ENCODE measurements at places on chromosomes 1 and 21. TPM values are rescaled to one million over a fixed set of nuclear protein-coding genes. Genes with fewer than 3 reads are reported as not detected.

GRCh38 chr1:221921936-221922335, 180.0 kb upstream of the DUSP10 start:
- H3K27me3 ChIP-seq, result no peaks in the 10 kb centered on the region
- no peaks in the 10 kb centered on the region for H3K36me3 ChIP-seq
- no peak overlapping the region for H3K27ac ChIP-seq
- no peaks in the 10 kb centered on the region for H3K4me1 ChIP-seq
- DNase-seq, result no peak

DNA sequence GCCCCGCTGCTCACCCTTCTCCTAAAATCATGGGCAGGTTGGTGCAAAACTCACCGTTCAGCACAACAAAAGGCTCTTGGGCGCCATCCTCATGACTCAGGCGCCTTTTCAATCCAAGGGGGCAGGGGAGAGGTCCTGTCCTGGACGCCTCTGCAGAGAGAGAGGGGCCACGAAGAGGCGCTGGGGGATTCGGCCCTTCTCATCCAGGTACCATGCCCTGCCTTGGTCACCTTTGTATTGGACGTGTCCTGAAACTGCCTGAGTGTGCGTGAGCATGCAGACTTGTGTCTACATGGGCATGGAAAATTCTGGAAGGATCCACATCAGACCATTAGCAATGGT, 53.5 kb downstream of the SLC37A1 start:
- no peaks in the 10 kb centered on the region for H3K4me1 ChIP-seq
- H3K4me3 ChIP-seq, result no peak overlapping the region
- DNase-seq, result no peak
- no peaks in the 10 kb centered on the region for H3K36me3 ChIP-seq
- no peaks in the 10 kb centered on the region for H3K27me3 ChIP-seq

GRCh38 chr1:220575718-220576497, 48.0 kb downstream of the MARK1 start:
- DNase-seq, result no peak
- no peaks in the 10 kb centered on the region for H3K36me3 ChIP-seq
- H3K4me1 ChIP-seq, result no peaks in the 10 kb centered on the region
- no peaks in the 10 kb centered on the region for H3K27me3 ChIP-seq

GRCh38 chr1:86621286-86621685, 74.4 kb downstream of the CLCA4 start:
- H3K27me3 ChIP-seq, result no peaks in the 10 kb centered on the region
- H3K36me3 ChIP-seq, result no peaks in the 10 kb centered on the region
- DNase-seq, result no peak
- no peaks in the 10 kb centered on the region for H3K4me1 ChIP-seq
- no peak overlapping the region for H3K4me3 ChIP-seq

GRCh38 chr1:184023171-184023570, 14.4 kb downstream of the COLGALT2 start:
- no peak for DNase-seq
- peaks cover 10% of the 10 kb centered on the region for H3K4me1 ChIP-seq
- no peak overlapping the region for H3K4me3 ChIP-seq
- H3K27me3 ChIP-seq, result no peaks in the 10 kb centered on the region
- H3K27ac ChIP-seq, result no peak overlapping the region

- no peak overlapping the region for H3K4me3 ChIP-seq
- DNase-seq, result no peak
- no peaks in the 10 kb centered on the region for H3K36me3 ChIP-seq
Measured at GRCh38 chr21:20943561-20943997, 54.6 kb upstream of the NCAM2 start.

DNA sequence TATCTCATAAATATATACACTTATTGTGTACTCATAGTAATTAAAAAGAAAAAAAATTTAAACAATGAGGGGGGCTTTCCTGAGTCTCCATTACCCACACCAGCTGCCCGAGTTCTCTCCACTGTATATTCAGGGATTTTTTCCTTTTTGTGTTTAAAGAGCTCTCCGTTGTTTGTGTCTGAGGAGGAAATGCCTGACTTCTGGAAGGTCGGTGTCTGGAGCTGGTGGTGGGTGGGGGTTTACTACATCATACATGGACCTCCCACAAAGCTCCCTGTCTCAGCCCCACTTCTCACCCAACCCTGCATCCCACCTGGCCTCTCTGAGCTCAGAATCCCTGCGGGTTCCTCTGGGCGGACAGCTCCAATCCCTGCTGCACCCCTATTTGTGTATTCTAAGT, 64.1 kb upstream of the ETV3 start:
- no peak overlapping the region for H3K4me3 ChIP-seq
- H3K27me3 ChIP-seq, result no peaks in the 10 kb centered on the region
- no peak for DNase-seq
- no peaks in the 10 kb centered on the region for H3K36me3 ChIP-seq
- H3K4me1 ChIP-seq, result no peaks in the 10 kb centered on the region
- H3K27ac ChIP-seq, result no peak overlapping the region

DNA sequence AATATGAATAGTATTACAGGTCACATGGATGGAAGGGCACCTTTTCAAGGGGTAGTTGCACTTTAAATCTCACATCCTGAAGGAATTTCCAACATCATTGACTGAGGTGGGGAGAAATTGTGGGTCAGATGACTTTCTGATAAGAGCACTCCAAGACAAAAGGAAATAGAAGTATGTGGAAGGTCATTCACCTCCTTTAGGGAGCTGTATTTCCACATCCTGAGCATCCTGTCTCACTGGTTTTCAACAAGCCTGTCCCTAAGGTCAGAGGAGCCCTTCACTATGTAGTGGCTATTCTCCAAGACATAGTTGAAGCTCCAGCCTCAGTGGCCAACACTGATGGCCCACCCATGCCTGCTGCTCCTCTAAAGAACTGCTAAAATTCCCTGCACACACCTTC, 76.5 kb downstream of the ATP1A1 start:
- peaks cover 9% of the 10 kb centered on the region for H3K27me3 ChIP-seq
- DNase-seq, result no peak
- H3K36me3 ChIP-seq, result no peaks in the 10 kb centered on the region
- no peaks in the 10 kb centered on the region for H3K4me1 ChIP-seq
- no peak overlapping the region for H3K27ac ChIP-seq
- no peak overlapping the region for H3K4me3 ChIP-seq

DNA sequence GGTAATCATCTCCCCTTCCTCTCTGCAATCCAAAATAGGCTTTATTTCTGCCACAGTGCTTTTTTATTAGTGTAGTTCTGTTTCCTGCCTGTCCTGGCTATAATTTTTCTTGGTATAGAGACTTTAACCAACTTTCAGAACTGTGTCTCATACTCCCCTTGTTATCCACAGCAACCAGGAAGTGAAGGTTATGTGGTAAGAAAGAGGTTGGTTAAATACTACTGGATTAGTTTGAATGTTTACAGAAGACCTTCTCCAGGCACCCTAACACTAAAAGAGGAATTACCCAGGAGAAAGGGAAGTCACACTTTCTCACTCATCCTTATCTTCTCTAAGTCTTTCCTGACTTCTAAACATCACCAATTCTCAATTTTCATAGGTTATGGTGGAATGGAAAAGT, 17.8 kb upstream of the TNFSF4 start:
- no peaks in the 10 kb centered on the region for H3K27me3 ChIP-seq
- peaks cover 2% of the 10 kb centered on the region for H3K4me1 ChIP-seq
- no peak overlapping the region for H3K4me3 ChIP-seq
- no peak overlapping the region for H3K27ac ChIP-seq
- H3K36me3 ChIP-seq, result no peaks in the 10 kb centered on the region

- DNase-seq, result no peak
- no peaks in the 10 kb centered on the region for H3K36me3 ChIP-seq
- H3K4me1 ChIP-seq, result no peaks in the 10 kb centered on the region
Measured at GRCh38 chr1:10019561-10019960, 13.2 kb upstream of the UBE4B start.

DNA sequence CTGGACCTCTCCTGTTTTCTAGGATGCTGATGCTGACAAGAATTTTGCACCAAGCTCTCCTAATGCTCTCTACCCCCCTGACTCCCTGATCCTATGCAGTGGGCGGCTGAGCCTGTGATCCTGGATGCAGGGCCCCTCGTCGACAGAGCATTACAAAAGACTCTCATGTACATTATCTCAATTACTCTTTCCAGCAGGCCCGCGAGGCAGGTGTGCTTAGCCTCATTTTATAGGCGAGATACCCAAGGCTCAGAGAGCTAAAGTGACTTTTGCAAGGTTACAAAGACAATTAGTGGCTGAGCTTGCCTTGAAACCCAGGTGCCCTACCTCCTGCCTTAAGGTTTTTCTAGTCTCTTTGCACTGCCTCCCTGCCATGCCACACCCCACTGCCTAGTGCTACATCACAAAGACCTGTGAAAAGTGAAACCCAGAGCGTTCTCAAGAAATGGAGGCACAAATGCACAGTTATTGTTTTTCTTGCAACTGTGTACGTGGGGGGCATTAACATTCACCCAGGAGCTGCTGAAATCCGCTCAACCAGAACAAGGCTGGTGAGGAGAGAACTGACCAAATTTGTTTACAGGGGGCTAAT, 10.0 kb upstream of the C8A start:
- no peaks in the 10 kb centered on the region for H3K36me3 ChIP-seq
- H3K27ac ChIP-seq, result no peak overlapping the region
- no peak overlapping the region for H3K4me3 ChIP-seq
- no peaks in the 10 kb centered on the region for H3K4me1 ChIP-seq
- H3K27me3 ChIP-seq, result peaks cover 4% of the 10 kb centered on the region
- no peak for DNase-seq

DNA sequence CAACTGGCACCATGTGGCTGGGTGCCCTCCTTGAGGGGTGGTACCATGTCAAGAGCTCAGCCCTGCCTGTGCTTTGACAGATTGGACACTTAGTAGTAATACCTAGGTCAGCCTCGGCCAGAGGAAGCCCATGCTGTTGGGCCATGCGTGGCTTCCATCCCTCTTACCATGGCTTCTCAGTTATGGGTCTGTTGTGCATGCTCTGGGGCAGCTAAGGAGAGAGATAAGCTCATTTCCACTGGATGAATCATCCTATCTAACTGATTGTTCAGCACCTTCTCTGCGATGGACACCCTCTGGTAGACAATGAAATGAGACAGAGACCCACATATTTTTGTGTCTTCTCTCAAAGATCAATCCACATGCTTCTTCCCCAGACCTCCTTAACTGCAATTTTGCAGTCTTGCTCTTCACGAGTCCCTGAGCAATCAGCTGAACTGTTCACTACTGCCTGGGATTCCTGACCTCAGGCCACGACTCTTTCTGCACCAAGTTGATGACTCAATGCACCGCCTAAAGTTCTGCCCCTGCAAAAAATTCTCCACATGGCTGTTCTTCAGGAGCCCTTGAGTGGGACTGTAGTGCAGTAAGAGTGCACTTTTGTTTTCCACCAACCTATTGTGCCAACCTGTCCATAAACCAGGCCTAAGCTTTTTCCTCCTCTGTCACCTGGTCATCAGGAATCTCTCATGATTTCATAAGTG, 6.9 kb upstream of the TRIM62 start:
- DNase-seq, result peak; percentile 27
- peaks cover 3% of the 10 kb centered on the region for H3K4me1 ChIP-seq
- H3K27ac ChIP-seq, result no peak overlapping the region

DNA sequence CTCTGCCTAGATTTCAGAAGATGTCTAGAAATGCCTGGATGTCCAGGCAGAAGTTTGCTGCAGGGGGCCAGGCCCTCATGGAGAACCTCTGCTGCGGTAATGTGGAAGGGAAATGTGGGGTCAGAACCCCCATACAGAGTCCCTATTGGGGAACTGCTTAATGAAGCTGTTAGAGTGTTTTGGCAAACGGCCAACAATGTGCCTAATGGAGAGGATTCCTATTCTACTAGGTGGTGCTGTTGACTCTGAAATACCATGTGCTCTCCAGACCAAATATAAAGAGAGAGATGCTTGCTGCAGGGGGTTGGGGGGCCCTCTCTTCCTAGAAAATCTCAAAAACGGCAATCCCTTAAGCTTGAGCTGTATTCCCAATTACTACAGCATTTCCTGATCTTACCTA, 57.1 kb upstream of the DR1 start:
- no peak overlapping the region for H3K4me3 ChIP-seq
- no peaks in the 10 kb centered on the region for H3K4me1 ChIP-seq
- no peak for DNase-seq
- H3K27ac ChIP-seq, result no peak overlapping the region
- H3K27me3 ChIP-seq, result no peaks in the 10 kb centered on the region

- H3K27ac ChIP-seq, result no peak overlapping the region
- H3K36me3 ChIP-seq, result no peaks in the 10 kb centered on the region
- no peak overlapping the region for H3K4me3 ChIP-seq
Measured at GRCh38 chr1:77014073-77014788, 147.0 kb downstream of the ST6GALNAC5 start.

GRCh38 chr1:147581459-147581858, 40.2 kb downstream of the BCL9 start:
- H3K4me3 ChIP-seq, result no peak overlapping the region
- no peaks in the 10 kb centered on the region for H3K27me3 ChIP-seq
- H3K36me3 ChIP-seq, result no peaks in the 10 kb centered on the region
- DNase-seq, result no peak
- no peaks in the 10 kb centered on the region for H3K4me1 ChIP-seq

DNA sequence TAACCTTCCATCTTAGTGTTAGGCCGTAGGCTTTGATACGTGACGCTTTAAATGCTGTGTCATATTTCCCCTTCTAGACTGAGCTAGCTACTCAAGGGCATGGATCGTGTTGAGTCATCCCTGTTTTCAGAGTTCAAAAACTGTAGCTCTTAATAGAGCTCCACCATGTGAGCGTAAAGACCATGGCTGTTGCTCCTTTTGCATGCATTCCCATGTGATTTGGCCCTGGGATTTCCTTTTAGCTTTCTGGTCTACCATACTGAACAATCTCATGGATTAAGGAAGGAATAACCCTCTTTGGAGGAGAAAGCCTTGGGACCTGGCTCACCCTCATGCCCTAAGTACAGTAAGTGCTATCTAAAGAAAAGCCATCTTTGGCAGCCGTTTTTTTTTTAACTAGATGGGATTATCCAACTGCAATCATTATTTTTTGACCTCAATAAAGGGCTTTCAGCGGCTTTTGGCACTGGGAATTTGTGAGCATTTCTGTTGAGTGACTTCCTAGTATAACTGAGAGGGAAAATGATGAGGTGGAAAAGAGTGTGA, 76.6 kb downstream of the PLPP3 start:
- no peaks in the 10 kb centered on the region for H3K27me3 ChIP-seq
- H3K36me3 ChIP-seq, result peaks cover 5% of the 10 kb centered on the region
- H3K4me1 ChIP-seq, result no peaks in the 10 kb centered on the region
- no peak overlapping the region for H3K4me3 ChIP-seq

GRCh38 chr1:157047062-157047410, 1.5 kb upstream of the ARHGEF11 start:
- no peak overlapping the region for H3K27ac ChIP-seq
- no peak for DNase-seq
- H3K36me3 ChIP-seq, result no peaks in the 10 kb centered on the region
- H3K27me3 ChIP-seq, result peaks cover 3% of the 10 kb centered on the region
- H3K4me1 ChIP-seq, result peaks cover 16% of the 10 kb centered on the region

- H3K27ac ChIP-seq, result no peak overlapping the region
- H3K4me1 ChIP-seq, result no peaks in the 10 kb centered on the region
- H3K36me3 ChIP-seq, result no peaks in the 10 kb centered on the region
- H3K27me3 ChIP-seq, result no peaks in the 10 kb centered on the region
Measured at GRCh38 chr1:53582211-53583020, 123.2 kb downstream of the DMRTB1 start.

- peaks cover 33% of the 10 kb centered on the region for H3K4me1 ChIP-seq
- peak overlapping the region; percentile 88 for H3K4me3 ChIP-seq
- peak overlapping the region; percentile 99 for H3K27ac ChIP-seq
- H3K27me3 ChIP-seq, result no peaks in the 10 kb centered on the region
- peaks cover 6% of the 10 kb centered on the region for H3K36me3 ChIP-seq
Measured at GRCh38 chr1:154975409-154976059, 1.1 kb downstream of the CKS1B start.

GRCh38 chr21:31358158-31358557, 14.1 kb upstream of the TIAM1 start:
- H3K27ac ChIP-seq, result no peak overlapping the region
- no peak for DNase-seq

The RIPPLY3 gene
- total RNA-seq, result not detected

The C1QB gene
- not detected for total RNA-seq

The FALEC gene
- total RNA-seq, result 0.43 TPM

The CFAP126 gene
- total RNA-seq, result not detected

The CHI3L1 gene
- total RNA-seq, result 0.34 TPM

The ARHGEF16 gene
- 4.1 TPM for total RNA-seq

The EIF4G3 gene
- 80.7 TPM for total RNA-seq

The CLDN17 gene
- total RNA-seq, result not detected

All from astrocyte (in vitro differentiated cells and primary cell).